ENCODE measurements at places on chromosomes 1 and 21.

GRCh38 chr1:63612971-63613370 is 19.8 kb downstream of the PGM1 start:
- no peak for DNase-seq

- DNase-seq, result peak; percentile 19
These were observed 126.7 kb upstream of the KIAA0040 start for GRCh38 chr1:175319112-175319911.

DNA sequence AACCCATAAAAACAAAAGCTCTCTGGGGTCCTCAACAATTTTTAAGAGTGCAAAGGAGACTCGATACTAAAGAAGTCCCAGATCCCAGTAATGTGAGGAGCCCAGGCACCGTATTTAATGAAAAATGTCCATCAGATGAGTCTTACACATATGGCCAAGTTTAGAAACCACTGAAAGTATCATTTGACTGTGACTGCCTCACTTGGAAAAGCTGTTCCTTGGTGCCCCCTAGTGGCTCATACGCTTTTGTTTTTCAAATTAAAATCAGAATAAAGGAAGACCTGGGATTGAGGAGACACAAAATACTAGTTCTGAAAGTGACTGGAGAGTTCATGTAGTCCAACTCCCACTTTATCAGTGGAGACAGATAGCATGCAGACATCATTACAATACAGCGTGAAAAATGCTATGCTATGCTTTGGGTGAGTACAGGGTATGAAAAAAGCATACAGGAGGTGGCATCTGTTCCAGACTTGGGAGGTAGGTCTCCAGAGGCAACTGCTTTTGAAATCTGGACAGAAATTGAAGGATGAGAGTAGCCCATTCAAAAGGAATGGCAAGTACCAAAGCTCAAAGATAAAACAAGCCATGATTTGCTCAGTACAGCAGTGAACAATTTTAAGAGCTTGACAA is 33.8 kb downstream of the GDAP2 start:
- peak; percentile 71 for DNase-seq

GRCh38 chr1:171345536-171345935 is 31.6 kb downstream of the FMO4 start:
- peak; percentile 0 for DNase-seq

DNA sequence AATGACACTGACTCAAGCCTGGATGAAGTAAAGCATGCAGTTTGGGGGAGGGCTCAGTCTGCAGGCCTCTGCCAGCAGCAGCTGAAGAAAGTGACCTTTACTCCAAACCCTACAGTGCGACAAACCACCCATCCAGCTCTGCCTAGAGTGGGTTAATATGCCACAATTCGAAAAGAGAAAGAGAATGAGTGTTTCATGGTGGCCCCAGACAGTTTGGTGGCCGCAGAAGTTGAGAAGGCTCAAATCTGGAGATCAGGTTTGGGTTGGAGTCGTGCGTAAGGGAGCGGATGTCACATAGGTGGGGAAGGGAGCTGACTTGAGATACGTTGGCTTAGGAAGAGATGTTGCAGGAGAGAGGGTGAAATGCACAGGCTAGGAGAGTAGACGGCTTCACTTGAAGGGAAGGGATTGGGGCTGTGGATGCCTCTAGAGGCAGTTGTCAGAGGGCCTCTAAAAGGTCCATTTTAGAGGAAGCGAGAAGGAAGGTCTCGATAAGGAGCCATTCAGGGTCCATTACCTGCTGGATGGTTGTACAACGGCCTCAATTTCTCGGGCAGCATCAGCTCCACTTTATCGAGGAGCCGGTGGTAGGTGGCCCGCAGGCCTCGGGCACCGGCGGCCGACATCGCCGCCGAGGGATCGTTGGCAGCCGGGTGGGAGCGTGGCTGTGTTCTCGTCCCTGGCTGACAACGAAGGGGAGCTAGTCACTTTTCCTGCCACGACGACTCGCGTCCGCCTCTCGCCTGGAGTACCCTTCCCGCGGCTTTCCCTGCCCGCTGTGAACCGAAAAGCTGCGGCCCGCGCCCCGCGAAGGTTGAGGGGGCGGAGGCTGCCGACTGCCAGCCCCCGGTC is 1.0 kb upstream of the DCAF6 start:
- DNase-seq, result no peak

DNA sequence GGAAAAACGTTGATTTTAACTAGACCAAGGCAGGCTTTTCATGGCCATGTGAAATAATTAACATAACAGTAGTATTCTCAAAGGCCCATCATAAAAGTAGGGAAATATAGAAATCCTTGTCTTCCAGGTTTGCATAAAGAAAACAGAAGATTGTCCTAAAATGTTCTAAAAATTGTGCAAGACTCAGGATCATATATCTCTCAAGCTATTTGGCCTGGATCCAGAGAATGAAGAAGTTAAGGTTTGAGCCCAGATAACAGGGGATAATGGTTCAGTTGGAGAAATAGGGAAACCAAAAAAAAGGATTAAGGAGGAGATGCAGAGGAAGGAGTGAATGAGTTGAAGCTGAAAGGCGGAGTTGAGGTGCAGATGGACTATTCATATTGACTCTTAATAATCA is 555.5 kb upstream of the NR5A2 start:
- DNase-seq, result no peak

DNA sequence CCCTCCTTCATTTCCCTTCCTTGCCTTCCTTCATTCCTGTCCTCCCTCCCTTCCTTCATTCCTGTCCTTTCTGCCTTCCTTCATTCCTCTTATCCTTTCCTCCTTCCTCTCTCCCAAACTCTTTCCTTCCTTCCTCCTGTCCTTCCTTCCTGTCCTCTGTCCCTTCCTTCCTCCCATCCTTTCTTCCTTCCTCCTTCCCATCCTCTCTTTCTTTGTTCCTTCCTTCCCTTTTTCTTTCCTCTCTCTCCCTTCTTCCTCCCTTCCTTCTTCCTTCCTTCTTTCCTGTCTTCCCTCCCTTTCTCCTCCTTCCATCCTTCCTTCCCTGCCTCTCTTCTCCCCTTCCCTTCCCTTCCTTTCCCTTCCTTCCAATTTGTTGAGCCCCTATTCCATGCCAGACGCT is 15.8 kb upstream of the JUN start:
- DNase-seq, result no peak

DNA sequence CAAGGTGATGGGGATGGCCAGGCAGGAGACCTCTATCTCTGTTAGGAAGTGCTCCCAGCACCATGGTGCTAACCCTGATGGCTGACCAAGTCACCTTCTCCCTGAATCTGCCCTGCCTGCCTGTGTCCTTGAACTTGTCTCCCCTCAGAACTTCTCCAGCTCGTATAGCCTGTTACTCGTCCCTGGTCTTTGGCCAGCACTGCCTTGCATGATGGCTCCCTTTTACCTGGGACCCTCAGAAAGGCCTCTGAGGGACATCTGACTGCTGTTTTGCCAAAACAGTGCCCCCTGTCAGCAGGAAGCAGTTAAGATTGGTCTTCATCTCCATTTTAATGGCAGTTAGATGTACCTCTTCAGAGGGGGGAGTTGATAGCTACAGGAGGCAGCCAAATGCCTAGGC is 148.3 kb downstream of the RHOU start:
- no peak for DNase-seq

DNA sequence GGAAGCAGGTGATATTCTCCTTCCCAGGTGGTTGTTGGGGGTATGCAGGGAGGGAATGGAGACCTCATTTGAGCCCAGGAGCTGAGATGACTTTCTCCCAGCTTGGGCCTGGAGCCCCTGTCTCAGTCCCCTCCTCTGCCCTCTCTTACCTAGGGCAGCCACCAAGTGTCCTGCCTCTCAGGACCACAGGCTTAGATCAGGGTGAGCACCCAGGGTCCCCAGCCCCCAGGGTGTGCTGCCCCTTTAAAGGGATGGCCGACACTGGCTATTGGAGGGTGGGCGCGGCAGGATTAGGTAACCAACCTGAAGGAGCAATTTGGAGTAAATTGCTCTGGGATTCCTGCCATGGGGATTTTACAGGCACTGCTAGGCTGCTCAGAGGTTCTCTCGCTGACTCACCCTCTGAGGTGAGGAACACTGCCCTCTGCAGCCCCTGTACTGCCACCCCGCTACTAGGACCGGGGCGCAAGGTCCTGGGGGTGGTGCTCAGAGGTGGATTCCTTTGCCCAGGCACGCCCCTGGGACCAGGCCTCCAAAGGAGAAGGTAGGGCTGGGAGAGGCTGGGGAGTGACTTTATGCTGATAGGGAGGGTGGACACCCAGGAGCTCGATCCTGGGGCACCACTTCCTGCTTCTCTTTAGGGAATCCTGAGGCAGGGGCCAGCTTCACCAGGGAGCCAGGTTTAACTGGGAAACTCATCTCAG is 1.5 kb downstream of the RPS6KA1 start:
- no peak for DNase-seq

GRCh38 chr1:12486401-12487005 is 131.5 kb downstream of the DHRS3 start:
- DNase-seq, result no peak

DNA sequence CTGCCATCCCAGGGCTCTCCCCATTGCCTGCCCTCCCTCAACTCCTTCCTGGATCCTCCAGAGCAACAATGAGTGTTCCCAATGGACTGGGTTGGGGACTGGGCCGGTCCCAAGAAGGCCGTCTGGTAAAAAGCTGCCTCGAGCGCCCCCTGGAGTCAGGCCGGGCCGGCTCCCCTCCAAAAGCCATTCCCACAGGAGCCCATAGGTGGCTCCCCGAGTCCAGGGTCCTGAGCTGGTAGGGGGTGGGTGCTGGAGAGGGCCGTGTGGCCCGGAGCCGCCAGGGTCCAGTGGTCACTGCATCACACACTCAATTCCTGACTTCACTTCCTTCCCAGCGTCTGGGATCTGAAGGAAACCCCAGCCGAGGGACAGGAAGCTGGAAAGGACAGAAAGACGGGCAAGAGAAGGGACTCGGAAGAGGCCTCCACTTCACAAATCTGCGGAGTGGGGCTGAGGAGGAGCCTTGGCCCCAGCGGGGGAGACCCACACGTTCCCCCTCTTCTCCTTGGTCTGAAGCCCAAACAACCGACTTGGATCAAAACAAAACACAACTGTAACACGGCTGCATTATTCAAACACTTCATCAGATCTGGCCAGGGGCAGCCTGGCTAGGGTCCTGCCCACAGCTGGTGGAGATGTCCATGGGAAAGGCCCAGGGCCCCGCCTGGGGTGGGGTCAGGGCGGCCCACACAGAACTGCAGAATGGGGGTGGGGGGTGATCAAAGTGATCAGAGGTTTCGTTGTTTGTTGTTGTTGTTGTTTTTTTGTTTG is 10.9 kb upstream of the ALDH4A1 start:
- no peak for DNase-seq

- no peak for DNase-seq
These were observed 6.3 kb upstream of the ZSCAN20 start for GRCh38 chr1:33466159-33466558.

- no peak for DNase-seq
These were observed 95.0 kb upstream of the PPP2R5A start for GRCh38 chr1:212190169-212190568.

- no peak for DNase-seq
These were observed 108.1 kb downstream of the GDAP2 start for GRCh38 chr1:117821382-117821755.

DNA sequence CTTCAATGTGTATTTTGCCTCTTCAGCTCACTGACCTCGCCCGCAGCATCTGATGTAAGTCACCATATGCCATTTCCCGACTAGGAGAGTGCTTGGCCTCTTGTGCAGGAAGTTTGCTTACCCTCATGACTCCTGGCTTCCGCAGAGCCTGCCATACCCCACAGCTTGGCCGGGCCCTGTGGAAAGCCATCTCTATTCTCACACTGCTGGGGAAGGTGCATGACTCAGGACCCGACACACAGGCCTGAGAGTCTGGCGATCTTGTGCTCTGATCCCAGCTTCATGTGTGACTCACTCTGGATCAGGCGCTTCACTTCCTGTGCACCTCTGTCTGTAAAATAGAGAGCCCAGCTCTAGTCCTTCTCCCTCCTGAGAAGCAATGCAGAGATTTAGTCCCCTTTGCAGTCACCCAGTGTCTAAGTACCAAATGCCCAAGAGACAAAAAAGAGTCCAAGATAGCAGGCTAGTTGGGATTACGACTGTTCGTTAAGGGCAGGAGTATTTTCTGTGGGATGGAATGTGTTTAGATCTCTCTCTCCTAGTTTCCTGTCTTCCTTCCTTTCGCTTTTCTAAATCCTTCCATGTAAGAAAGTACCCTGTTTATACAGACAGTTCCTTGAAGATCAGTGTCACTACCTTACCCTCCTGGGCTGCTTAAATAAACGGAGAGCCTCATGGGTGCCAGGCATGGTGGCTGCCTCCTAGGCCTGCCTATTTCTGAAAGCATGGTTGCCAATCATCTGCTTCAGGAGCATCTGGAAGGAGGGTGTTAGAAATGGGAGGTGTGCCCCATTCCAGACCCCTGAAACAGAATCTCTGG is 62.8 kb upstream of the KIF26B start:
- peak; percentile 86 for DNase-seq

DNA sequence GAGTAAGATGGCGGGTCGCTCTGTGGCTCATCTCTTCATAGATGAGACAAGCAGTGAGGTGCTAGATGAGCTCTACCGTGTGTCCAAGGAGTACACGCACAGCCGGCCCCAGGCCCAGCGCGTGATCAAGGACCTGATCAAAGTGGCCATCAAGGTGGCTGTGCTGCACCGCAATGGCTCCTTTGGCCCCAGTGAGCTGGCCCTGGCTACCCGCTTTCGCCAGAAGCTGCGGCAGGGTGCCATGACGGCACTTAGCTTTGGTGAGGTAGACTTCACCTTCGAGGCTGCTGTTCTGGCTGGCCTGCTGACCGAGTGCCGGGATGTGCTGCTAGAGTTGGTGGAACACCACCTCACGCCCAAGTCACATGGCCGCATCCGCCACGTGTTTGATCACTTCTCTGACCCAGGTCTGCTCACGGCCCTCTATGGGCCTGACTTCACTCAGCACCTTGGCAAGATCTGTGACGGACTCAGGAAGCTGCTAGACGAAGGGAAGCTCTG is 2.4 kb downstream of the TNFAIP8L2 start:
- no peak for DNase-seq

GRCh38 chr1:225999912-226000337 is 782 bp upstream of the SDE2 start:
- no peak for DNase-seq
